ENCODE measurements at places on chromosomes 1 and 21.

DNA sequence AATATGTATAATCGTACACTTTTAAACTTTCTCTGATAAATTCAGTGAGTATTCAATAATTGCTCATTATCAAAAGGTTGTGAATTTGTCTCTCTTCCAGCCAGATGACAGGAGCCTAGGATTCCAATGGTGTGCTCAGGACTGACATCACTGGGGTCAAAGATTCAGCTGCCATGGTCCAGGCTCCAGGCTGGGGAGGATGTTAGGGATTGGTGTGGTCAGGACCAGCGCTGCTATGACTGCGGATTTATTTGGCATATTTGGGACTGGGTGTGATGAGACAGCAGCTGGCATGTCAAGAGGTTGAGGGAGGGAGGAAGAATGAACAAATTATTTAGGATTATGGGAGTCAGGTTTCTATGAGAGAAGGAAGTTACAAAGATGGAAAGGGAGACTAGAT is 48.2 kb upstream of the ABCA4 start:
- DNase-seq = no peak

- DNase-seq = no peak
Measured at GRCh38 chr1:22636353-22636752, at the start of gene C1QA. Gene C1QA (plus strand): TSS chr1:22636628. CDS start chr1:22637617, 989 bp downstream.

DNA sequence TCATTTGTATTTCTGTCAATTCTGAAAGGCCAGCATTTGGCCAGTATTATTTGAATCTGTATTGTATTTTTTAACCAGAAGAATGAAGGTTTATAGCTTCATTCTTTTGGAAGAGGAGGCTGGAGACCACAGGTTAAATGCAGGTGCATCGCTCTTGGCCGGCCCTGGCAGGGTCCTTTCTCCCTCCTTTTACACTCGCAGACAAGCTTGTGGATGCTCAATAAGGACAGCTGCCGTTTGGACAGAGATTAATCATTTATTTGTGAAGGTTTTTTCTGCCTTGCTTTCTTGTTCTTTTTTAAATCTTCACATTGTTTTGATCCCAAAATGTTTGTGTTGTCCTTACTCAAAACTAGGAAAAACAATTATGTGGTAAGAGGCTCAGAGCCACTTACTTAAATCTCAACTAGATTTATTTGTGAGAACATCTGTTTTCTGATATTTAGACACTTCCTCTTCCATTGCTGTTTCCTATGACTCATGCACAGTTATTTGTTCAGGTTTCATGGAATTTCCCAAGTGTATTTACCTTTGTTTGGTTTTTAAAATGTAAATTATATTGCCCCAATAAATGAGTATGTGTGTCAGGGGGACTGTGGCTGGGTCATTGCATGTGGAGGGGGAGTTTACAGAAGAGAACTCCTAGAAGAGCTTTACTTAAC is 46.7 kb upstream of the LAMC2 start:
- DNase-seq = no peak

DNA sequence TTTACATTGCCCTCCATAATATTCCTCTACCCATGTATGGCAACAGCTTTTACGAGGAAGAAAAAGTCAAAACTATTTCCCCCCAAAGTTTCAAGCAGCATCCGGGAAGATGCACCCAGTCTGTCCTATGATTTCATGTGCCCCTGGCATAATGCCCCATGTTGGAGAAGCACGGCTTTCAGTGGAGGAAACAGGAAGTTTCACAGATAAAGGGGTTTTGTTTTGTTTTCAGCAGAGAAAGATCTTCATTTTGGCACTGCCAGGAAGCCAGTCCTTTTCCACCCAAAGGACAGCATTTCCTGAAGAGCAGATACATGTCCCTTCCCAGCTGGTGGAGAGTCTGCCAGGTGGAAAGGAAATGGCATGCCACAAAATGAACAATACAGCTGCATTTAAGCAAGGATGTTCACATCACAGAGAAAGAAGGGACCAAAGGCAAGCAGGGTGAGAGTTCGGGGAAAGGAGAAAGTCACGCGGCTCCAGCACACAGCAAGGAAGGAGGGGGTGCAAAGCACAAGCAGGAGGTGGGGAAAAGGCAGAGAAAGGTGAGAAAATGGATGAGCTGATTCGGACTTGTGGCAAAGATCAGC is 95.3 kb upstream of the HIVEP3 start:
- DNase-seq = no peak

DNA sequence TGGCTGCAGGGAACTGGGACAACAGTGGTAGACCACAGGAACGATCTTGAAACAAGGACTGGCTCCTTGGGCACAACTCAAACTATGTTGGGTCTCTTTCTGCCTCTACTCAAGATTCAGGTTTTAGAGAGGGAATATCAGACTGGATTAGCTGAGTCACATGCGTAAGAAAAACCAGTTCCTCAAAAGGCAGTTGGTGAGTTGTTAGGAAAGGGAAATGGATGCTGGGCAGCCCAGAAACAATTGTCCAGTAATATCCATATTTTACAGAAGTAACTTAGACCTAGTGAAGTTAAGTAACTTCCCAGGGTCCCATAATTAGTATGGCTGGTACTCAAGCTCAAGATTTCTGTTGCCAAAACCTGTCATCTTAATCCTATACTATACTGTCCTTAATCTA is 27.0 kb upstream of the TMEM39B start:
- DNase-seq = no peak

DNA sequence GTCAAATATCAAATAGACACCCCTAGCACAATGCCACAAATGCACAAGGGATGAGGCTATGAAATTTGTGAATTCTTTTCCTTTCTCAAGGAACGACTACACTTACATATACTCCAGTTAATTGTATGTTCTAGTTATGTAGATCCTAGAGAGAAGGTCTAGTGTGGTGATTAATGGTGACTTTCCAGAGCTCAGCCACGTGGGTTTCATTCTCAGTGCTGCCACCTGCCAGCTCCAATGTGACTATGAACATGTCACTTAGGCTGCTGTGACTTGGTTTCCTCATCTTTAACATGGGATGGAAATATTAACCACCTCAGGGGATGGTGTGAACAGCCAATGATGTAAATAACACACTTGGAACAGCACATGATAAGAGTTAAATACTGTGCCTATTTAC is 138.3 kb downstream of the APP start:
- no peak for DNase-seq

GRCh38 chr1:20685741-20686140 is 24.6 kb upstream of the DDOST start:
- no peak for DNase-seq

DNA sequence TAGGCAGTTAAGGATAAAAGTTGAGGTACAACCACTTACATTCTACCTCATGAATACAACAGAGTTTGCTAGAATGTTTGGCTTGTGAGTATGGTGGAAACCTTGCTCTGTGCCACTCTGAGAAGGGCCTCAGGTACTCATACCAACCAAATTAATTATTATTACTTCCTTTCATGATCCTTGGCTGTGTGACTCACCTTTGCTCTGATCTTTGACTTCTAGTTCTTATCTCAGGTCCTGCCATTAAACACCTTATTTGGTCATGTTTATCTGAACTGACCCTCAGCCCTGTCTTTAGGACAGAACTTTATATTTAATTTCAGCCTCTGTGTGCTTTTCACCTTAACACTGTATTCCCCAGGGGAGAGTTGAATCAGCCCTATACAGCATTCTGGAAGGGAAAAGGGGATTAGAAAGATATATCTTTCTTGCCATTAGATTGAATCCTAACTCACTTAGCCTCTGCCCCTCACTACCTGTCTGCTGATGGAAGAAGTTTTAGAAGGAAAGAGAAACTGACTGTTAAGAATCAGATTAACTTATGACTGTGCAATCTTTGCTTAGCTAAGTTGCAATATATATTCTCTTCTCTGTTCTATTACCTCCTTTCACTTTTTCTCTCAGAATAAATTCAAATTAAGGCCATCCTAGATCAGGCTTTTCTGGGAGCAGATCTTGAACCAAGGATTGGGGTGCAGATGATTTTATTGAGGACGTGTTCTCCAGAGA is 260.4 kb upstream of the DPYD start:
- DNase-seq = no peak

DNA sequence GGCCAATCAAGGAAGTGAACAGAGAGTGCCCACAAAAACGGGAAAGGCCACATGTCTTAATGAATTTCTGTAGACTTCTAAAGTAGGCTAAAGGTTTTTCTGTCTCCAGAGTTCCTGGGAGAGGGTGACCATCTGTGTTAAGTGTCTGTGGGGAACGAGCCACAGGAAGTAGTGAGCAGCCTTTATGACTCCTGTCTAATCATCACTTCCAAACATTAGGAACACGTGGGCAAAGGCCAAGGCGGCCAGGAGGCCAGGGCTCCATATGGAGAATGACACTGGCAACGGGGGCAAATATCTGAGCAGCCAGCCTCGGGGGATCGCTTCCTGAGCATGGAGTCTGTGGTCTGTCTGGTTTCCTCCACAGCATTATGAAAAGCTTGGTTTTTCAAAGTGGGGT is 7.1 kb downstream of the FAM89A start:
- no peak for DNase-seq

- peak; percentile 74 for DNase-seq
Measured at GRCh38 chr1:184386312-184387068, at the start of gene C1orf21. Gene C1orf21 (plus strand): TSS chr1:184387029. CDS start chr1:184477510, 90,481 bp downstream.

GRCh38 chr1:11384170-11384554 is 94.8 kb upstream of the DISP3 start:
- no peak for DNase-seq

DNA sequence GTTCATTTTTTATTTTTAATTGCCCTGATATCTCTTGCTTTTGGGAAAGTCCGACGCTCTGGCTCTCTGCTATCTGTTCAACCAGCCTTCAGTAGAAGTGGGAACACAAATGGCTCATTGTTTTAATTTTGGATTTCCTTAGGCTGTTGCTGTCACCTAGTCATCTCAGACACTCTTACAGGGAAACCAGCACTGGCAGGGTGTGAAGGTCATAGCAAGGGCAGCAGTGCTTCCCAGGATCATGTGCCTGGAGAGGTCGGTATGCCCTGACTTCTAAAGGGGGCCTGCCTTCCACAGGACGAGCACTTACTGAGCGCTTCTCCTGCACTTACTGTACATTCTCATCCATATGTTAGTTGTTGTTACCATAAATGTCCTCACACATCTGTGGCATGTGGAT is 224.2 kb downstream of the DISC1 start:
- DNase-seq = no peak

GRCh38 chr1:204975568-204976235 is 67.3 kb upstream of the CNTN2 start:
- peak; percentile 38 for DNase-seq

- DNase-seq = peak; percentile 3
Measured at GRCh38 chr1:85465099-85465785, at the start of gene DDAH1. Gene DDAH1 (minus strand): TSS chr1:85465159. CDS start chr1:85465045, 114 bp downstream.

DNA sequence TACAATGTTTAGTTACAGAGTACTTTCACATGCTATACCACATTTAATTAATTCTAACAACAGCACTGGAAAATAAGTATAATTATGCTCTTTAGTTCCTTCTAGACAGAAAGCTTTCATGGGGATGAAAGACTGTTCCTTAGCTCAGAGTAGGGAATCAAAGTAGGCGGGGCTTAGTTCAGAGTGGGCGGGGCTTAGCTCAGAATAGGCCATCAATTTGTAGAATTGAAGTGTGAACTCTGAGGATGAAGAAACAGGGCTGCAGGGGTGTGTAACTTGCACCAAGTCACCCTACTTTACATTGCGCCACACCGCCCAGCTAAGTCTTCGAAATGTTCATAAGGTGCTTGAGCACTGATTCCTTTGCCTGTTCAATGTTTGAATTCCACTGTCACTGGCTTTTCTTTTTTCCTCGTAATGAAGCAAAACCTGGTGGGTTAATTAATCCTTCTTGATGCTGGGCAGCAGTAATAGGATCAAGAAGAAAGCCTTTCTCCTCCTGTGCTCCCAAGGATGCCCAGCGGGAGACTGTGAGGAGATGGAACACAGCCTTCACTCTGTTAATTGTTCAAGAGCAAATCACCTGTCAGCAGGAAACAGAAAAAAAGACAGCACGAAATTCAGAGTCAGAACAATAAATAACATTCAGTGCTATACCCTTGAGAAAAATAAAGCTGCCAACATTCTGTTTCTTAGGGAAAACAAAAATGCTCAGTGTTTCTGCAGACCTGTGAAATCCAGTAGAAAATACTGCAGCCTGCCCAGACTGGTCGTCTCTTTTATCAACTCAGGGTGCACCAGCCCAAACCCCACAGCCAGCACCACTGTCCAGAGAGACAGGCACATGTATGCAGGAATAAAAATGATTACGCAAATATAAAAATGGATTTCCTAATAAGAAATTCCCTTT is 66.5 kb upstream of the CAMK1G start:
- no peak for DNase-seq

GRCh38 chr1:227059076-227059475 is 119.0 kb downstream of the COQ8A start:
- no peak for DNase-seq

DNA sequence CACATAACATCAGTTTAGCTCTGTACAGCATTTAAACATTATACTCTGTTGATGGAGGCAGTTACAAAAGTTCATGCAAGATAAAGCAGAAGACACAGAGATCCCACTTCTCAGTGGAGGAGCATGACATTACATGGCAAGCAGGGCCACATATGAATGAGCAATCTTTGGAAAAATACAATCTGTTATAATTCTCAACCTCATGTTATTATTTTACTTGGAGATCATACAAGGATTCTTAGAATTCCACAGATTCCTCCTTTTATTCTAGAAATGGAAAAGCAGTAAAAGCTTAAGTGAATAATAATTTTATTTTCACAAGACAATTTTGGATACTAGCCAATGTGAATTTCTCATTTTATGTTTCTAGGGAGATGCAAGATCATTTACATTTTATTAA is 66.6 kb downstream of the IFI44 start:
- no peak for DNase-seq

DNA sequence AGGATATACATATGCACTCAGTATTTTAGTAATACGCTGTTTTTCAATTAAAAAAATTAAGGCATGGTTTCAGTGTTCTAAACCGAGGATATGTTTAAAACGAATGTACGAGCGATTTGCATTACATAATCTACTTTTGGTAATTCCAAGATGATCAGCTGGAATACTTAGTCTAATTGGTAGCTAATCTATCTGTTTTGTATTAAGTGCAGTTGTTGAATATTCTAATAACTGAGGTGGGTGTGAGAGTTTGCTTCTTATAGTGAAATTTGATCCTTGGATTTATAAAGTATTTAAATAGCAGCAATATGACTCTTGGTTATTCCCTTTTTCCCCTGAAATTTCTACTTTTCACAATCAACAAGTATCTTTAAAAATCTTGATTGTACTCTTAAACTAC is 1.3 kb downstream of the RNF2 start:
- no peak for DNase-seq

DNA sequence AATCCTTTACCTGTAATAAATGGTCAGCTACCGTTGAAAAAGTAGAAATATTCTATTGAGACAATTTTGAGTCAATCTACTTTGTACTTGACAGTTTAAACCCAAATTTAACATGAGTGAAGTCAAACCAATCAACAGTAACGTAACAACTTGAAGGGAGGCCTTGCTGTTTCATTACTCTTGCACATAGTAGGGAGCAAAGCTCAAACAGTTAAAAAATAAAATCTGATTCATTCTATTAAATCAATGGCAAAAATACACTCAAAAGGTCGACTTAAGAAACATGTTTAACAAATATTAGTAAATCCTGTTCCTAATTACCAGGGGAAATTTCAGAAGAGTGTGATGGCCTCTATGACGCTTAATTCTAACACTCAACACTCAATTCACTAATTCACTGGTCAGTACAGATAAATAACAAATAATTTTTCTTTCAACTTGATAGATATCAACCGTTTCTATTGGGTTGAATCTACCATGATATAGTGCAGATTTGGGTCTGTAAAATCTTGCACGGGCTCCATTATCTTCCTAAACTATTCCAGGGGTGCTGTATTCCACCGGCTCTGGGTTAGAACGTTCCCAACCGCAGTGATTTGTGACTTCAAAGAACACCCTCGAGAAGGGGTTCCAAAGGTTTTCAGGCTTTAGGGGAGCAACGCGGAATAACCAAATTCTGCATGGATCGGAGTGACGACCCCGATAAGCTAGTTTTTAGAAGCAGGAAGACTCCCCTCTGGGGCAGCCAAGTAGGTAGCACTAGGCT is 1.4 kb downstream of the TARBP1 start:
- no peak for DNase-seq
